ENCODE measurements at places on chromosomes 6 and 20.

- no peak for DNase-seq
Measured at GRCh38 chr20:17878069-17878911, 90.3 kb downstream of the SNX5 start.

DNA sequence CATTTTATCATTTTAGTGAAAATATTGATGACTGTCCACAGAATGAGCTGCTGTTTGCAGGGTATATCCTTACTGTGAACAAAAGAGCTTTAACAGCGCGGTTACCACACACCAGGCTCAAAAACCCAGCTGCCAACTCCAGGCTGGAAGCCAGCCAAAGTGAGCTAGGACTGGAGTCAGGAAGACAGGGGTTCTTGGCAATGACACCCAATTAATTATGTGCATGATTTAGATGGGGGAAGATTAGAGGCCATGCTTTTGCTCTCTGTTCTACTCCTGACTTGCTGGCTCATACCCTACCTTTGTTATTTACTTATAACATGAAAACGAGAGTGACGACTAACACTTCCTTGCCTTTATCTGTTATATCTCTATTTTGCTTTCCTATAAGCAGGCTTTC, 128.9 kb upstream of the SHLD1 start:
- DNase-seq, result no peak

DNA sequence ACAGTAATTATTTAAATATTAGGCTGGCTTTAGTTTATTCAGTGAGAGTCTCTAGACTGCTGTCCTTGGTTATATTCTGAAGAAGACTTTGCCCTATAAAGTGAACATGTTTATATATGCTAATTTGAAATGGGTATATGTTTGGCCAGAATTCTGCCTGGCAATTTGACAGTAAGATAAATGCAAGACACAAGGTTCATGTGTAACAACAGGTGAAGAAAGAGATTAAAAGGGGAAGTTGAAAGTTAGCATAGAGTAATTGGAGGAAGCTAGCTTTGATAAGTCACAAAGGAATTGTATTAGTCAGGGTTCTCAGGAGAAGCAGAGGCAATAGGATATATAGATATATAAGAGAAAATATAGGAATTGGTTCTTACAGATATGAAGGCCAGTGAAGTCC, 191.4 kb downstream of the CENPW start:
- DNase-seq, result no peak

DNA sequence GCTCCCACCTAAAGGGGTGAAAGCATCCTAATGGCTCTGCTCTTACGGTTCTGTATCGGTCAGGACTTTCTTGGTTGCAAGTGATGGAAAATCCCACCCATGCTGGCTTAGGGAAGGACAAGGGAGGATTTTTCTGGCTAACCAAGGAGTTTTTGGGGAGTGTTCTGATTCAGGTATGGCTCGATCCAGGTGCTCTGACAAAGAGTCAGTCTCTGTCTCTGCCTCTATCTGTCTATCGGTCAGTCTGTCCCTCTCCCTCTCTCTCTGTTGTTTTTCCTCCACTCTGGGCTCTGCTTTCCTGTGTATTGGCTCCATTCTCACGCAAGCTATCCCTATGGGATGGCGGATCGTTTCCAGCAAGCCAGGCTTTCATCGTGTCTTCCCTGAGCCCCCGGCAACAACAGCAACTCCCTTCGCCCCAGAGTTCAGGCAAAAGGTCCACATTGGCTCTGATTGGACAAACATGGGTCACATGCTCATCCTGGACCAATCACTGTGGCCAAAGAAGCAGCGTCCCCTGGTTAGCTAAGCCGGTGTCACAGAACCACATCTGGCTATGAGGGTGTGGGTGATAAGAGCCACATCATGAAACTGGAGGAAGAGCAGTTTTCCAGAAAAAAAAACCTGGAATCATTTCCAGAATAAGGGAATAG, 160.3 kb downstream of the BMP7 start:
- DNase-seq, result no peak

DNA sequence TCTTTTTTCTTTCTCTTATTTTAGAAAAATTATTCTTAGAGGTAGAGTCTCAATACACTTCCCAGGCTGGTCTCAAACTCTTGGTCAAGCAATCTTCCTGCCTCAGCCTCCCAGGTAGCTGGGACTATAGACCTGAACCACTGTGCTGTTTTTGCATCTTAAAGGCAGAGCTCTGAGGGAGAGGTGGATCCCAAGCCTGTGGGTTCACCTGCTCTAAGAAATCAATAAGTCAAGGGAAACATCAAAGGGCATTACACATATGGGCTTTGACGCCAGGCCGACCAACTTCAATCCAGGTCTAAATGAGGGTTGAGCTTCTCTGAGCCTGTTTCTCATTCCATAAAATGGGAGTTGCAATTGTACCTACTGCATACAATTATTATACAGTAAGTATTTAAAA, 223.9 kb downstream of the LY86 start:
- DNase-seq, result no peak

DNA sequence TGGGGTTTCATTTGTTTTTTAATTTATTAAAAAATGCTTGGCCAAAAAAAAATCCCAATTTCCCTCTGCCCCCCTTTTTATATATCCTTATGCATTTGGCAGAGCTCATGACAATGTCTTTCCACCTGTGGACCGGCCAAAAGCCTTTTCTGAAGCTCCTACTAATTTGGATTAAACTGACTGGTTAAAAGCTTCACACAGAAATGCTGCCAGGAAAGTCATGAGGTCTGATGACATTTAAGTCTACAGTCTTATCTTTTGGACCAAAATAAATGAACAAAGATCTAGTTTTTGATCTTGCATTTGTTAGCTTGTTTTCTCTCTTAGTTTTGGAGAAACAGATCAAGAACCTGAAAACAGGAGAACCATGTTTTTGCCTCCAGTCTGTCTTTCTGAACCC, 66.1 kb downstream of the TRMT11 start:
- DNase-seq, result no peak

Measured in GM13977 (cell line).